Stimulated activated CD8-positive, alpha-beta memory T cell treated with anti-CD3 and anti-CD28 coated beads, Interleukin-7, amount 100 ng/mL, for 1 hour (primary cell): ENCODE measurements at places on chromosomes 4 and X.

- no peak for DNase-seq
Observed at GRCh38 chrX:10156199-10157031, at the start of gene CLCN4. CLCN4 (plus strand) TSS chrX:10156975; CDS start chrX:10185033, 28,058 bp downstream.

GRCh38 chr4:150149381-150149780 is 71.1 kb downstream of the DCLK2 start:
- no peak for DNase-seq

GRCh38 chr4:78845472-78845871 is 69.3 kb downstream of the BMP2K start:
- no peak for DNase-seq

DNA sequence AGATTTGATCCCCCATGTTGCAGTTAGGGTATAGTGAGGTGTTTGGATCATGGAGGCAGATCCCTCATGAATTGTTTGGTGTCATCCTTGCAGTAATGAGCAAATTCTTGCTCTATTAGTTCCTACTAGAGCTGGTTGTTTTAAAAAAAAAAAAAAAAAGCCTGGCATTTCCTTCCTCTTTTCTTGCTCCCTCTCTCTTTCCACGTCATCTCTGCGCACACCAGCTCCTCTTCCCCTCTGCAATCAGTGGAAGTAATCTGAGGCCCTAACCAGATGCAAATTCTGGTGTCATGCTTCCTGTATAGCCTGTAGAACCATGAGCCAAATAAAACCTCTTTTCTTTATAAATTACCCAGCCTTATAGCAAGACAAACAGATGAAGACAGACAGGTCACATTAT is 24.5 kb downstream of the WDR17 start:
- DNase-seq = no peak

DNA sequence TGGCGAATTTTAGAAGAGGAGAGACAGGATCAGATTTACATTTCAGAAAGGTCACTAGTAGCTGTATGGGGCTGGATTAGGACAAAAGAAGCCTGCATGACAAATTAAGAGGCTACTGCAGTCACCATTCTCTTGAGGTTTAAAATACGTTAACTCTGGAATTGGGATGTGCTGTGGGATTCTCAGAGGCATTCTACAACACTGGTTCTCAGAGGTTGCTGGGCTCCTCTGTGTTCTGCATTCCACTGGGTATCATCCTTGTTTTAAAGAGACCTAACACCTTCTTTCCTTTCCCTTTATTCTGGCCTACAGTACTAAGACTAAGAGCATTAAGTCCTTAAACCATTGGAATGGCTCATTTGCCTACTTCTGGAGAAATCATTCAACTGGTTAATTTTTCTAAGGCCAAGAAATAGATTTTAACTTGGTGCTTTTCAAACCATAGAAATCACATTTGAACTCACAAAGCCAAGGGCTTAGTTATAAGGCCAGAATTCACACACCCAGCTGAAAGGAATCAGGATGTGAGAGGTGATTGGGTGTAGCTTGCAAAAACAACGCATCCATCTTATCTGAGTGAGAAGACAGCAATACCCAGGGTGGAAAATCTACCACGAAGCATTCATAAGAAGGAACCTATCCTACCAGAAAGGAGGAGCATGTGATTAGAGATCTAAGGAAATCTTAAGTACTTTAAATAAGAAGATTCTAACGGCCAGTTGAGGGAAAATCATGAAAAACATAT is 116.6 kb downstream of the SHISA3 start:
- DNase-seq = no peak

GRCh38 chr4:121138039-121138825 is 25.9 kb downstream of the TNIP3 start:
- no peak for DNase-seq

DNA sequence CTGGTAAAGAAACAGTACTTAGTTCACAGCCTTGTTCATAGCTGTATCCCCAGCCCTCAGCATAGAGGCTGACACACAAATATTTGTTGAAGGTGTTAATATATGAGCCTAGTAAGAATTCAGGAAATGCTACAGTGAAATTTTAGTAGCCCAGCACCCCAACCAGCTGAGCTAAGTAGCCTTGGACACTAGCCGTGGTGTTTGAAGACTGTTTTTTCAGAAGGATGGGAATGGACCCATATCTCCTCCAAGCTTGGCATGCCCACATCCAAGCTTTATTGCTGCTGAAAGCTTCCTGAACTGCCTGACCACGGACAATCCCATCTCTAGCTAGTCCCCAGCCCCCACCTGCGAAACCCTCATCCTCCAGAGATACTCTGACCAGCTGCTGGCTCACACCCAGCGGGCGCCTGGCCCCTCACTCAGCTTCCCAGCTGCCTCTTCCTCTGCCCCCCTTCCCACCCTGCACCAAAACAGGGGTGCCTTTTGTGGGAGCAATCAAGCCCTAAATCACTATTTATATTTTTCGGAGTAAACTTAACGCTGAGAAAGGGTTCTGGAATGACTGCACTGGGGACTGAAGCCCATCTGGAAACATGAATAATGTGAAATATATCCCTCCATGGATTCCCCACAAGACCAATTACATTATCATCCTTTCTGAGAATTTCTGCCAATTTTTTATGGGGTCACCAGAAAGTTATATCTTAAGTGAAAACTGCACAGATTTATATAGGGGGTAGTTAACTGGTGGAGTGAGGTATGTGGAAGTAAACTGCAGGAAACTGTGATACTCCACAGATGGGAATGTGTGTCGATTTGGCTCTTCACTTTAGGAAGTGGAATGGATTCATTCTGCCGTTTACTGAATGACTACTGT is 41.1 kb upstream of the CBR4 start:
- no peak for DNase-seq

- no peak for DNase-seq
Observed at GRCh38 chr4:118124997-118125396, 90.7 kb downstream of the NDST3 start.

DNA sequence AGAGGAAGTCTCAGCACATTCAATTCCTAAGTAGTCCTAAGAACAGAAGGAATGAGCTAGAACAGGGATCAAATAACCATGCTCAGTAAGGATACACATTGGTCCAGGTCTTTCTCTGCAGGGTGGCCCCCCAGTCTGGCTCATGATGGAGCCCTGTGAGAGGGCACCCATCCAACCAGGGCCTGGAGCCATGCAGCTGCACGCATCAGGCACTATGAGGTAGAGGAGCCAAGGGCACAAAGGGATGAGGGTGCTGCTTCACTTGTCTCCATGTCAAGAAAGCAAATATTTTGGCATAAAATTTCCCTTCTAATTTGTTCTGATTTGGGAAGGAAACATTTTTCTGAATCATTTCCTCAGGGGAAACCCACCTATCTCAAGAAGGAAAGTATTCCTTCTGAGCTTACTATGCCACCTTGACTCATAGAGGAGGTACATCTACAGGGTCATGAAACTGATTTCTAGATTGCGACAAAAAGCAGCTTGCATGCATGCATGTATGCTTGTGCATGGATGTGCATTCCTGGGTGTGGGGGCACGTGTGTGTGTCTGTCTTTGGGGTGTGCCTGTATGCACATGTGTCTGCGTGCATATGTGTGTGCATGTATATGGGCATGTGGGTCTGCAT is 600.3 kb downstream of the MID1IP1 start:
- DNase-seq = no peak

- DNase-seq = no peak
Observed at GRCh38 chrX:132671229-132671641, 182.4 kb upstream of the MBNL3 start.

- DNase-seq = no peak
Observed at GRCh38 chr4:2063557-2064275, 4.6 kb downstream of the NAT8L start.

DNA sequence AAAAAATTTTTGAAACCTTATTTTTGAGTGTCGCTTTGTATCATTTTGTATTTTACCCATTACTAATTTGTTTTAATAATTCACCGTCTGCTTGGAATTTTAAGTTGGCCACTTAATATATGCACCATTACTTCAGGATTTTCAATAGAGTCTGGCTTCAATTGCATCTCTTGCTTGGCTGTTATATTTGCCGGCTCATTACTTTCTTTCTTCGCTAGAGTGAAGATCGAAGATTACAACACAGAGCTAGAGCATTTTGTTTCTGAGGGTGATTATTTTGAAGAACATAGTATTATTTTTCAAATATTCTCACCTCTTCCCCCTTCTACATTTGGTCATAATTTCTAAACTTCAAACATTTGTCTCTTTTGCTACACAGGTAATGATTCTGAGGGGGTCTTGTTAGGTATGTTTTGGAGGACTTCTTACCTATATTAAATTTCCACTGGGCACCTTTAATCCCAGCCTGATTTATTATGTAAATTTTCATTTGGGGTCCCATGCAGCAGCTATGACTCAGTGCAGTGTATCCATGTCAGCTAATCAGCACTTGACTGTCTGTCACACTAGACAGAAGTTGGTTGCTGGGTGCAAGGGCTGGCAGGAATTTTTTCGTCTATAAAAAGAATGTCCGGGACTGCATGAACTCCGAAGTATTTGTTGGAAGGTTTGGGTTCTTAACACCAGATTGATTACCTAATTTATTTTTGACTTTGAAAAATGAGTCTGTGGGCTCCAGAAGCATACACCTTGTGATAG is 18.6 kb downstream of the TBC1D1 start:
- DNase-seq = no peak

DNA sequence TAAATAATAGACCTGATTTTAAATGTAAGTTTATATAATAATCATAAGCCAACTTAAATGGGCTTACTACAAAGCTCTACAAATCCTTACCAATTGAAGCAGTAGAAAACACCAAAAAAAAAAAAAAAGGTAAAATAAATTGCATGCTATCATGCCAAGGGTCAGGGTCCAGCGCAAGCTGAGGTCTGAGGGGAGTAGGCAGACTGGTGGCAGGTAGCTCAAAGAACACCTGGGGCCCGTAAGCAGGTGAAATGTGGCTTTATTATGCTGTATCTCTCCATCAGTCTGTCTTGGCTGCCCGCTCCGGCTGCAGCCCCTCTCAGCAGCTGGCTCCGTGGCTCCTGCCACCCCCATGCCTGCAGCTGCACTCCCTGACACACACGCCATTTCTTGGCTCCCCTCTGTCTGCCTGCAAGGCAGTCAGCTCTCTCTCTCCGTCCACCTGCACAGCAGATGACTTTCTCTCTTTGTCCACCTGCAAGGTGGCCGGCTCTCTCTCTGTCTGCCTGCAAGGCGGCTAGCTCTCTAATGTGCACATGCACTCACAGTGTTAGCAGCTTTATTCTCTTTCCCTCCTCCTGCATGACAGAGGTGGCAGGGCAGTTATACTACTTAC is 209.4 kb upstream of the UGT8 start:
- no peak for DNase-seq

- no peak for DNase-seq
Observed at GRCh38 chrX:25873196-25873595, 264.9 kb upstream of the MAGEB18 start.

DNA sequence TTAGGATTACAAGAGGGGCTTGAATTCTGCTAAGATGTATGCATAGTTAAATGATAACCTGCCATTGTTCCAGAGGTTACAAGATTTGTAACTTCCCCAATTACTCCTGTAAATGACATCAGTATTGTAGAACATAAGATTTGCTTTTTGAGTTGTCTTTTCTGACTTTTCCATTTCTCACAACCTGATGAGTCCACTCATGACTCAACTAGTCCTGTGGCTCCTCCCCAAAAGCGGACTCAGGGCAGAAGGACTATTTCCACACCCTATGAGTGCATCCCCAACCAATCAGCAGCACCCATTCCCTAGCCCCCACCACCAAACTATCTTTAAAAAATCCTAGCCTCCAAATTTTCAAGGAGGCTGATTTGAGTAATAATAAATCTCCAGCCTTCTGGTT is 54.7 kb downstream of the HOPX start:
- DNase-seq = no peak

DNA sequence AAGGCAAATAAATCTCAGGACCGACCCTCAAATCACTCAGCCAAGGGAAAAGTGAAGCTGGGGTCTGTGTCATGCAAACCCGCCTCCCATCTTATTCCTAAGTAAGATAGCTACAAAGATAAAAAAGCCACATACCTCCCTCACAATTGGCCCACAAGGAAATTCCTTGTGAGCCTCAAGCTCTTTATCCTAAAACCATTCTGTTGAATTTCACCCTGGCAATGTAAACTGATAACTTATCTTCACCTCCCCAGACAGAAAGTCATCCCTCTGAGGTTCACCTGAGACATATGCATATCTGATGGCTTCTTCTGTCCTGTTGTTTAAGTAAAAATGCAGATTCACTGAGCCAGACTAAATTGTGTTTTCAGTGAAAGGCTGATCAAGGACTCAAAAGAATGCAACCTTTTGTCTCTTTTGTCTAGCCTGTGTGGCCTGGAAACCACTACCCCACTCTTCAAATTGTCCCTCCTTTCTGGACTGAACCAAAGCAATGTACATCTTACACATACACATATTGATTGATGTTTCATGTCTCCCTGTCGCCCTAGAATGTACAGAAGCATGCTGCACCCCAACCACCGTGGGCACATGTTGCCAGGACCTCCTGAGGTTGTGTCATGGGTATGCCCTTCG is 91.3 kb downstream of the MFAP3L start:
- no peak for DNase-seq

GRCh38 chr4:15990570-15991285 is 27.8 kb upstream of the FGFBP2 start:
- DNase-seq = no peak

- no peak for DNase-seq
Observed at GRCh38 chr4:148051403-148051802, 319.5 kb downstream of the ARHGAP10 start.

DNA sequence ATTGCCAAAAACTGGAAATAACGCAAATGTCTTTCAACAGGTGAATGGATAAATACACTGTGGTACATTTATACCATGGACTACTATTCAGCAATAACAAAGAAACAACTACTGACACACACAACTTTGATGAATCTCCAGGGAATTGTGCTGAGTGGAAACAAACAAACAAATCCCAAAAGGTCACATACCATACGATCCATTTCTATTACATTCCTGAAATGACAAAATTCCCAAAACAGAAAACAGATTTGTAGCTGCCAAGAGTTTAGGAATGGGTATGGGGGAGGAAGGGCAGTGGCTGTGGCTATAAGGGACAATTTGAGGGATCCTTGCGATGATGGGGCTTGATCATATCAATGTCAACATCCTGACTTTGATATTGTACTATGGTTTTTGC is 2.5 kb downstream of the ZNF182 start:
- DNase-seq = no peak

GRCh38 chr4:123462007-123462406 is 65.4 kb downstream of the SPRY1 start:
- no peak for DNase-seq

DNA sequence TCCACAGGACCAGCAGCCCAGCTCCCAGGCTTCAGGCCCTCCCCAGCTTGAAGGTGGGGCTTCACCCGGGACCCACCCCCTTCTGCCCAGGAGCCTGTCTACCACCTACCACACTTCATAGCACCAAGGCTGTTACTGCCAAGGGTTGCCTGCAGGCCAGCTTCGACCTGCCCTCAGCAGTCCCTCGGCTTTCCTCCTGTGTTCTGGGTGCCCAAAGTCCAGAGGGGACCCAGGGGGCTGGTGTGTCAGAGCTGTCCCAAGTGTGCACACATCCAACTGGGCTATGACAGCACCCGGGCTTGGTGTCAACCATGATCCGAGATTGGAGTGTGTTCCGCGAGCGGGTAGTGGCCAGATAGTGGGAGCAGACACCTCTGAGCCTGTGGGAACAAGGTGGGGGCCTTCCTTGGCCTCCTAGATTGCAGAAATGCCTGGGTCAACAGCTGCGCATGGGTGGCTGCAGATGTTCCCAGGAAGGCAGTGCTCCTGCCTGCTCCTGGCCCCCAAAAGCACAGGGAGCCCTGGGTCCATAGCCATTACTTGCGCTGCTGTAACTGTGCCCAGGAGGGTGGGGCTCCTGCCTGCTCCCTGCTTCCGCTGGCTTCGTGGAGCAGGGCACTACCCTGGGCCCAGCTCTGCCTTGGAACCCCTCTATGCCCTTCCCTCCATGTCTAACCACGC is 16.8 kb downstream of the SULT1B1 start:
- no peak for DNase-seq

GRCh38 chr4:38320343-38320695 is 343.7 kb upstream of the KLF3 start:
- no peak for DNase-seq
